ENCODE measurements at places on chromosomes 1 and 21.

DNA sequence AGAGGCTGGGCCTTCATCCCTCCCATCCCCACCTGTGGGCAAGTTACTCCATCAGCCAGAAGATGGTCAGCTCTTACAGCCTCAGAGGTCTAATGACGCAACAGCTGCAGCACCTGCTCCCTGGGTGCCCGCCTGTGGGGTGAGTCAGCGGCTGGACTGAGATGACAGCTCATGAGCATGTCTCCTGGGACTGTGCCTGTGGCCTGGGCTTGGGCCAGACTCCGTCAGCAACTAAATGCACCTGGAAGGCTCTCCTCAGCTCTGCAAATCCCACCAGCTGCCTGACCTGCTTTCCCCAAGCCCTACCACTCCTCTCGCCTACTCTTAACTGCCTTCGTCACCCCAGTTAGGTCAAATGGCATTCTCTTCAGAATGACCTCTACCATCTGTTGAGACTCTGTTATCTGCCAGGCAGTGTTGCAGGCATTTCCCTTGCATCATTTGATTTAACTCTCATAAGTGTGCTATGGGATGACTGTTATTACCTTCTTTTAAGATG, 47.7 kb downstream of the ETS2 start:
- DNase-seq, result no peak

GRCh38 chr21:20250337-20250736, 747.9 kb upstream of the NCAM2 start:
- DNase-seq, result no peak

- no peak for DNase-seq
These were observed 35.4 kb downstream of the PKP1 start for GRCh38 chr1:201318504-201319340.

DNA sequence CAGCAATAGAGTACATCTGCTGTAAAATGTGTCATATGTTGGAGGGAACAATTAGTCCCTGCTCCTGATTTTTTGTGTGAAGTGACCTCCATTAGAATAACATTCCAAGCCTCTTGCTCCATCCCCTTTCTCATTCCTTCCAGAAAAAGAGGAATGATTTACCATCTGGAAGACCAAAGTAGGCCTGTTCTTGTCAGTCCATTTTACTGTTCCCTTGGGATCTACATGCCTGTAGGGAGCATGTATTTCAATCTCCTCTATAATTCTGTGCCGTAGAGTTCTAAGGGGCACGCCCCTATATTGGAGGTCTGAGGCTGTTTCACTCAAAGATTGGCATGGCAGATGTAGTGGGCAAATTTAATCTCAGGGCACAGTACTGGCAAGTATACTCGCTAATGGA, 48.8 kb upstream of the MAN1A2 start:
- no peak for DNase-seq

GRCh38 chr1:167797015-167797414, 75.2 kb downstream of the MPZL1 start:
- DNase-seq, result peak; percentile 70

DNA sequence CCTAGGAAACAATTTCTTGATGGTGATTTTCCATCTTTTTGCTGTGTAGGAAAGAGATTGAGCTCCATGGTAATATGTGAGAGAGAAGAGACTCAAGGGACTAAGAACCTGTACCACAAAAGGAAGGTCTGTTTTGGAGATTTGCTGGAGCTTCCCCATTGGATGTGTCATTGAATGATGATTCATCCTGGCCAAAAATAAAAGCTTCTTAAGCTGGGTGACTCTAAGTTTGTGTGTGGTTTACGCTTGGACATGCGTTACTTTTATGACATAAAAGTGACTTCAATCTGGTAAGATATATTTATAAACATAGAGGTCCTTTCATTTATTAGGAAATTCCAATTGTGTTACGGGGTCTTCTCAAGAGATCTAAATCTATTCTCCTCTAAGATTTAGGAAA, 17.4 kb upstream of the IL19 start:
- DNase-seq, result no peak

GRCh38 chr1:3660704-3661103, 8.4 kb downstream of the TP73 start:
- no peak for DNase-seq

- no peak for DNase-seq
These were observed 34.0 kb upstream of the ABCA4 start for GRCh38 chr1:94154989-94155388.

DNA sequence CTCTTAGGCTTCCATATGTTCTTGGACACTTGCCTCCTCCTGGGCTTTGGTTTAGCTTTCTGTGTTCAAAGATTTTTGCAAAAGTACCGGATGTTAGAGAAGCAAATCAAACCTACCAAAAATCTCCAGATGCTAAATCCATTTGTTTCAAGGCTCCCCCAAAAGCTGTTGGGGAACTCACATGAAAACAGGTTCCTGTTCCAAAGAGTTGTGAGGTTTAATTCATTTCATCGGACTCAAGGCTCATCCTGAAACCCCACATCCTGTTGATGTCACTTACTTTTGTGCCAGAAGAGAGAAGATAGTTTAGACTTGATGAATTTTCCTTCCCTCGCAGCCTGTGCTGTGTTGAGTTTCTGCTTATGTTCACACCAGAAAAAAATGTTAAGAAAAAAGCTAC, 41.7 kb upstream of the RXRG start:
- no peak for DNase-seq

DNA sequence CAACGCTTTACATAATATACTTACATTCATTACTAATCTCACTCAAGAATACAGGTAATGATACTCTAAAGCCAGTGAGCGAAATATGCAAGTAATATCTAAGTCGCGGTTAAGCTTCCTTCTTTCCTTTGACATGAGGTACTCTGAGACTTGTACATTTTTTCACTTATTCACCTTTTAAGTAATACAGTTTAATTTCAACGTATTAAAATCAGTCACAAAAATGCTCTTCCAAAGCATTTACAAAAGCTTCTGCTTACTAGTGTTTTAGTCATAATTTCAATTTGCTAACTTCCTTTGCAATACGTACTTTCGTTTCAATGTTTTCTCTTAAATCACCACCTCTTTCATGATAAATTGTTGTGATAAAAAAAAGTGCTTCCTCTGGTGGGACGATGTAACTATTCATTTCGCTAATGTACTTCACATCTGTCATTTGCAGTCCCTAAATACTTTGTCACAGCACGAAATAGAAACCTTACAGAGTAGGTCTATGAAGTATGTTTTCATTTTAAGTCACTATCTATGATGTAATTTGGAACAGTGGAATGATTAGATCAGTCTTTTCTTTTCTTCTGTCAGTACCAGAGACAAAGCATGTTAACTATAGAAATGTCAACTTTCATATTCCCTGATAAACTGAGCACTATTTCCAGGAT, 34.0 kb upstream of the ADGRL4 start:
- DNase-seq, result no peak

DNA sequence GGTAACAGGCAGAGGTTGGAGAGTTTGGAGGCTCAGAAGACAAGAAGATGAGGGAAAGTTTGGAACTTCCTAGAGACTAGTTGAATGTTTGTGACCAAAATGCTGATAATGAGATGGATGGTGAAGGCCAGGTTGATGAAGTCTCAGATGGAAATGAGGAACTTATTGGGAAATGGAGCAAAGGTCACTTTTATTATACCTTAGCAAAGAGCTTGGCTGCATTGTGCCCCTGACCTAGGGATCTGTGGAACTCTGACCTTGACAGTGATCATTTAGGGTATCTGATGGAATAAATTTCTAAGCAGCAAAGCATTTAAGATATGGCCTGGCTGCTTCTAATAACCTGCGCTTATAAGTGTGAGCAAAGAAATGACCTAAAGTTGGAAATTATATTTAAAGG, 17.2 kb downstream of the FAM3B start:
- no peak for DNase-seq

DNA sequence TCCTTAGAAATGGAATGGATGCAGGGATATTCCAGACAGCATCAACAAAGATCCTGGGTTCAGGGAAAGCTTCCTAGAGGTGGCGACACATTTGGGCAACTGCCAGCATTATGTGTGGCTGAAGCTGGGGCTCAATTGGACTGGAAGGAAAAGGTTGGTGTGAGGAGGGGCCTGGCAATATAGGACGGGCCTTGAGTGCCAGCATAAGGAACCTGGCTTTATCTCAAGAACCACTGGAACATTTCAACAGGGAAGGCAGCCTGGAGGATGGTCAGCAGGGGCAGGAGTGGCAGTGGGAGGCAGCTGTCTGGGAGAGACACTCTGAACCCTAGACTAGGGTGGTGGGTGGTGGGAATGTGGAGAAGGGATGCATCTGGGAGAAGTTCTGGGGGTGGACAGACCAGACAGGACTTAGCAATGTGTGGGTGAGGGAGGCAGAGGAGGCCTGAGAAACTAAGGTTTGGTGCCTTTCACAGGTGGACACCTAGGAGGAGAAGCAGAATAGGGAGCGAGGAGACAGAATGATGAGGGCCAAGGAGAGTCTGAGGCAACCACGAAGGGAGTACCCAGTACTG, 3.5 kb downstream of the SH3BGRL3 start:
- no peak for DNase-seq

GRCh38 chr1:236868625-236869467, 73.8 kb downstream of the MTR start:
- no peak for DNase-seq

GRCh38 chr1:35883635-35884101, 659 bp downstream of the AGO1 start:
- DNase-seq, result peak; percentile 65

DNA sequence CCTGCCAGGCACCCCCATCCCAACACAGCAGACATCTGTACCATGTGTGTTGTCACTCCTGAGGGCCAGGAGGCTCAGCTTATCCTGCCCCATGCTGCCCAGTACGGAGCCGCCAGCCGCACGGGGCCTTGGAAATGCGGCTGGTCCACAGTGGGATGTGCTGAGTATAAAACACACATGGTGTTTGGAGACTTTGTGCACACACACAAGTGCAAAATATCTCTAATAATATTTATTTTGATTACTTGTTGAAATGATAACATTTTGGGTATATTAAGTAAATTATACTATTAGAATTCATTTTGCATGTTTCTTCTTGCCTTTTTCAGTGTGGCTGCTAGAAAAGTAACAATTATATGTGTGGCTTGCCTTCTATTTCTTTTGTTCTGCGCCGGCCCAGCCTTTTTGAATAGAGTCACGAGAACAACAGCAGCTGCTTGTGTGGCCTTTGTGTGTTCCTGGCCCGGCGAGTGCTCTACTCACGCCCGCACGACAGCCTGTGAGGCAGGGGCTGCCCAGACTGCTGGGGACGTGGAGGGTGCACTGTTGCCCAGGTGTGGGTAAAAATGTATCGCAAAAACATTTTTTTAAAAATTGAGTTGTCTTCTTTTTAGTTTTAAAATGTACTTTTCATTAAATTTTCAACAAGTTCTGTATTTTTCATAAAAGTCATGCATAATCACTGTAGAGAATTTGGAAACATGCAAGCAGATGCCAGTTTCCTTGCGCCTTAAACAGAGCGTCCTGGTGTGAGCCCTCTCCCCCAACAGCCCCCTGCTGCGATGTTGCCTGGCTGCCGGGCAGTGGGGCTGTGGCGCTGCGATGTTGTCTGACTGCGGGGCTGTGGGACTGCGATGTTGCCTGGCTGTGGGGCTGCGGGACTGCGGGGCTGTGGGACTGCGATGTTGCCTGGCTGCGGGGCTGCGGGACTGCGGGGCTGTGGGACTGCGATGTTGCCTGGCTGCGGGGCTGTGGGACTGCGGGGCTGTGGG, 35.5 kb downstream of the COQ8A start:
- DNase-seq, result peak; percentile 32

DNA sequence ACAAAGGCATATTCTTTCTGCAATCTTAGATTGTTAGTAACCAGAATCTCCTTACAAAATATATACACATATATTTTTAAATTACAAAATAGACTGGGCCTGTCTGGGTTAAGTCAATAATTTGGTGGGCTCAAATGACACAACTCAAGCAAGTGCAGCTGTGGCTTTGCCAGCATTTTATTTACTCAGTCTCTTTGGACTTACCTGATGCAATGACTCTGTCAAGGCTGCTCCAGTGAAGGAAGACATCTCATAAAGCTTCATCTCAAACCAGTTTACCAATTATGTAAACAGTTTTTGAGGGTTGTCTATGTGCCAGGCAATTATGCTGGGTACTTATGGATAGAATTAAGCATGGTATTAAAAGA, 22.8 kb upstream of the ABCA4 start:
- no peak for DNase-seq

GRCh38 chr1:153717330-153717729, 10.5 kb upstream of the INTS3 start:
- DNase-seq, result no peak

GRCh38 chr1:45014321-45015028, 2.4 kb downstream of the UROD start:
- peak; percentile 84 for DNase-seq

DNA sequence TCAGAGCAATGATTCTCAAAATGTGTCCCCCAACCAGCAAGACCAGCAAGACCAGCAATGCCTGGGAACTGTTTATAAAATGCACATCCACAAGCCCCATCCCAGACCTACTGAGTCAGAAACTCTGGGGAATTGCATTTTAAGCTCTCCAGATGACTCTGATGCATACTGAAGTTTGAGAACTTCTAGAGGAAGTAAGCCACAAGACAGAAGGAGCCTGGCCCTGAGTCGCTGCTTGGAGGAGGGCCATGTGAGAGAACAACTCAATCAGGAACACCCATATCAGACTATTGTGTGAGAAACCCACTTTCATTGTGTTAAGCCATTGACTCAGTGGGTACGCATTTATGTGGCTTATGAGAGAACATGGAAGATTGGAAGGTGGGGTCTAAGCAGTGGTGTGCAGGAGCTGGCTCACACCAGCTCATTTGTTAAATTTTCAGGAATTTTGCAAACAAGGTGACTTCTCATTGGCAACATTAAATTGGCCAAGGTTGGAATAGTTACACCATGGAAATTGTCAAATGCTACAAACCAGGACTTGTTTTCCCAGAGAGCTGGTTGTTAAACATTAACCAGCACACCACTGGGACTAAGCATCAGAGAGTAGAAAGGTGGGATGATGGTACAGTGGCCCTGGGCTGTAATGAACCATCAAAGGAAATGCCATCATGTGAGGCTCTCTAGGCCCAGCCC, 38.9 kb downstream of the ATP1A1 start:
- DNase-seq, result no peak

DNA sequence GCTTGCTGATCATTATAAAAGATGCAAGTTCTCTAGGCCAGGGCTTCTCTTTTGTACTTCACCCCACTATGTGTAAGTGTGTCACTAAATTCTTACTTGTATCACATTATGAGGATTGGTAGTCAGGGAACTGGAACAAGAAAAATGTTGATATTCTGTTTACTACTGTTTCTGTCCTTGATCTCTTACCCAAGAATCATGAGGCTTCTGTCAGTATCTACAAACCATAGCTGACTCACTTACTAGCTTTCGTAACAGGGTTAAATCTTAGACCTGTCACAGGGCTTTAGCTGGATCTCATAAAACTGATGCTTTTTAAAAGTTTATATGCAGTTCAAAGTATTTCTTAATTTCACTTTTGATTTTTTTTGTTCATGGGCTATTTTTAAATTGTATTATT, 681.2 kb downstream of the PLPP3 start:
- no peak for DNase-seq

Measured in right forelimb (tissue), 1 donor.